ENCODE measurements at places on chromosomes 6 and 20. TPM values are rescaled to one million over a fixed set of nuclear protein-coding genes. Genes with fewer than 3 reads are reported as not detected.

The SPATA25 gene
- 1.8 TPM for total RNA-seq

The CDC25B gene
- 75.5 TPM for total RNA-seq

The DLK2 gene
- total RNA-seq = 1.6 TPM

The MCUR1 gene
- 39.0 TPM for total RNA-seq

The TRIM31 gene
- total RNA-seq = 0.09 TPM

The SLC35D3 gene
- not detected for total RNA-seq

The FAXC gene
- total RNA-seq = not detected

The SCUBE3 gene
- 0.02 TPM for total RNA-seq

The PPP1R3G gene
- 0.05 TPM for total RNA-seq

The HTR1B gene
- not detected for total RNA-seq

The LPA gene
- total RNA-seq = not detected

The NKX2-2 gene
- total RNA-seq = not detected

The LTB gene
- 136 TPM for total RNA-seq

The HLA-DMB gene
- 0.75 TPM for total RNA-seq
